ENCODE measurements at places on chromosomes 2 and 18.

GRCh38 chr2:159558479-159558878, 57.9 kb downstream of the BAZ2B start:
- DNase-seq, result no peak

DNA sequence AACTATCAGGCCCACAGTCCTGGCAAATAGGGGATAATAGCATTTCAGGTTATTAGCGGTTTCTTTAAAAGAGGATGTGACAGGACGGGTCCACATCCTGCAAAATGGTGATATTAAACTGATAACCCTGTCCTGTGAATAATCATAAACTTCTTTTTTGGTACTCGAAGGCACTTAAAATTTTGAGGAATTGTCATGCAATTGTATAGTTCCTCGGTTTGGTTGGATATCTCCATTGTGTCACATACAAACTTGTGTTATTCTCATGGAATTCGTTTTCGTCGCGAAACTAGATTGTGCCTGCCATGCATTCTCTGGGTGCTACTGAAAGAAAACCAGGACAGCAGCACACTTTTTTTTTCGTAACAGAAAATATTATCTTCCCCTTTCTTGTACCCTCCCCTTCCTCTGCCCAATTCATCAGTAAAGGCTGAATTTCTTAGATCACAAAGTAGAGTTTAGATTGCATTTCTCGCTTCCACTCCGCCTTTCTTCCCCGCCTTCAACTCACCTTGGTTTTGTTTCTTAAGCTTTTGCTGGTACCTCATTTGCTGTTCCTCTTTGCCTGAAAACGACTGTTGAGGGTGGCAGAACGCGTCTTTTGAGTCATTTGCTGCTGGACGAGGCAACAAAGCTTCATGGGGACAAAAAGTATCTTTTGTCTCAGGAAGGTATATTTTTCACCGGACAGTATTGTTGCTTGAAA, 1.3 kb downstream of the CERS6 start:
- DNase-seq, result no peak

- DNase-seq, result no peak
Measured at GRCh38 chr2:132891498-132891897, 221.5 kb upstream of the LYPD1 start.

GRCh38 chr18:79682481-79682880, 2.9 kb downstream of the CTDP1 start:
- DNase-seq, result no peak

- DNase-seq, result no peak
Measured at GRCh38 chr18:9404565-9405060, 70.0 kb downstream of the TWSG1 start.

GRCh38 chr18:79888016-79888415, 63.4 kb downstream of the SLC66A2 start:
- DNase-seq, result no peak

GRCh38 chr2:106201661-106202060, 7.6 kb upstream of the UXS1 start:
- no peak for DNase-seq

DNA sequence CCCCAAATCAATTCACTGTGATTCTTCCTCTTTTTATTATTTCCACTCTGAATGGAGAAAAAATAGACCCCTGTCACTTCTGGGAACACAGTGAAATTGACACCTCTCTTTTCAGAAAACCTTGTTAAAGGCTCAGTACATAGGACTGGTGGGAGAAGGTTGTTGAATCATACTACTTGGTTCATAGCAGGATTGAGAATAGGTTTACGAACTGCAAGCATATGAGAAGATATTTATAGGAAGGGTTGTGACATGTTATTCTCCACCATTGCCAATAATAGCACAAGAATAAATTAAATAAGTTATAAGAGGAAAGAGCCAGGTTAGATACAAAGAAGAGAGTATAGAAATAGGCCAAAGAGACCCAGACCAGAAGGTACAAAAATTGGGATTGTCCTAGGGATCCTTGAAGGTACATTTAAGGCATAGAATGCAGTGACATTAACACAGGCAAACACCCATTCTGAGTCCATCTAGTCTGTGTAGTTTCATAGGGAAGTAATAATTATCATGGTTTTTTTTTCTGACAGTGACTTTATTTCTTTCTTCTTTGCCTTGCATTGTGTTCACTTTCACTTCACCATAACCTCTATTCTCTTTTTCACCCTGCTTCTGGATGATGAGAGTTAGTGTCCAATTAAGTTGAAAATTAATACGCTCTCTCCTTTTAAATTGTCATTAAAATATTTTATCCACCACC, 21.8 kb upstream of the SERPINE2 start:
- DNase-seq, result no peak

- no peak for DNase-seq
Measured at GRCh38 chr2:154046493-154046892, 174.8 kb downstream of the GALNT13 start.

Measured in NCI-H774 (cell line).